Amniotic stem cell (primary cell): ENCODE measurements at places on chromosomes 16 and 17.

DNA sequence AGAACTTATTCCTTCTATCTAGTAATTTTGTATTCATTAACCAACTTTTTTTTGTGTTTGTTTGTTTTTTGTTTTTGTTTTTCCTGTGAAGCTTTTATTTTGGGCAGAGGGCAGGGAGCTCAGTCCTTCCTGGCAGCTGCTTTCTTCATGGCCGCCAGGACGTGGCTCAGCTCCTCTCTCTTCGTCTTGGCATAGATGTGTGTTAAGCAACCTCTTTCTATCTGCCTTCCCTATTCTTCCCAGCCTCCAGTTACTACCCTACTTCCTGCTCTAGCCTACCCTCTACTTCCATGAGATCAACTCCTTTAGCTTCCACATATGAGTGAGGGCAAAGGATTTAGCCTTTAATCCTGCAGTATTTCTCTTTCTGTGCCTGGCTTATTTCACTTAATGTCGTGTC lies 8.2 kb upstream of the BRD7 start:
- no peak for DNase-seq

- DNase-seq: no peak
Observed at GRCh38 chr16:30414159-30414558, 6.8 kb downstream of the ZNF771 start.

- DNase-seq: no peak
Observed at GRCh38 chr16:12057266-12057665, 80.7 kb downstream of the SNX29 start.

DNA sequence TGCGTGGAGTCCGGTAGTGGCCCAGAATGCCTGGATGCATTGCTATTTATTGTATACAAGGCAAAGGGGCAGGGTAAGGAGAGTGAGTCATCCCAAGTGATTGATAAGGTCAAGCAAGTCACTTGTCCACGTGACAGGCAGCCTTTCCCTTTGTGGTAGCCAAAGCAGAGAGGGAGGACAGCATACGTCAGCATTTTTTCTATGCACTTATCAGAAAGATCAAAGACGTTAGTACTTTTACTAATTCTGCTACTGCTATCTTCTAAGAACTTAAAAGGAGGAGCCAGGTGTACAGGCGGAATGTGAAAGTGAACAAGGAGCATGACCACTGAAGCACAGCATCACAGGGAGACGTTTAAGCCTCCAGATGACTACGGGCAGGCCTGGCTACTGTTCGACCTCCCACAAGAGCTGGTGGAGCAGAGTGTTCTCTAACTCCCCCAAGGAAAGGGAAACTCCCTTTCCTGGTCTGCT lies 47.9 kb upstream of the ARL4D start:
- DNase-seq: no peak

- no peak for DNase-seq
Observed at GRCh38 chr17:50830994-50831393, 4.4 kb upstream of the WFIKKN2 start.

- no peak for DNase-seq
Observed at GRCh38 chr16:2881783-2882649, 999 bp upstream of the FLYWCH2 start.

GRCh38 chr17:77854759-77855745 lies 103.5 kb upstream of the TNRC6C start:
- DNase-seq: no peak

DNA sequence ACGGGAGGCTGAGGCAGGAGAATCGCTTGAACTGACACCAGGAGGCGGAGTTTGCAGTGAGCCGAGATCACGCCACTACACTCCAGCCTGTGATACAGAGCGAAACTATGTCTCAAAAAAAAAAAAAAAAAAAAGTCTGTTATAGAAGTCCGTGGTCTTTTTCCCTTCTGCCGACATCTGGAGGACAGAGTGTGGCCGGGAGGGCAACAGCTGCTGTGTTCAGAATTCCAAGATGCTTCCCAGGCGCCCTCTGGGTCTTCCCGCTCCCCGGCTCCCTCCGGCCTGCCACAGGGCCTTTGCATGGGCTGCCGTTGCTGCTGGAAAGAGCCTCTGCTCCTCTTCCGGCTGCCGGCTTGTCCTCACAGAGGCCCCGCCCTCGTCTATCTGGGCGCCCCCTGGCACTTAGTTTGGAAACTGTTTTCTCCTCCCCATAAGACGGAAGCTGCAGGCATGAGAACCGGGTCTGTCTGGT lies 2.4 kb upstream of the CACNA1H start:
- DNase-seq: no peak

DNA sequence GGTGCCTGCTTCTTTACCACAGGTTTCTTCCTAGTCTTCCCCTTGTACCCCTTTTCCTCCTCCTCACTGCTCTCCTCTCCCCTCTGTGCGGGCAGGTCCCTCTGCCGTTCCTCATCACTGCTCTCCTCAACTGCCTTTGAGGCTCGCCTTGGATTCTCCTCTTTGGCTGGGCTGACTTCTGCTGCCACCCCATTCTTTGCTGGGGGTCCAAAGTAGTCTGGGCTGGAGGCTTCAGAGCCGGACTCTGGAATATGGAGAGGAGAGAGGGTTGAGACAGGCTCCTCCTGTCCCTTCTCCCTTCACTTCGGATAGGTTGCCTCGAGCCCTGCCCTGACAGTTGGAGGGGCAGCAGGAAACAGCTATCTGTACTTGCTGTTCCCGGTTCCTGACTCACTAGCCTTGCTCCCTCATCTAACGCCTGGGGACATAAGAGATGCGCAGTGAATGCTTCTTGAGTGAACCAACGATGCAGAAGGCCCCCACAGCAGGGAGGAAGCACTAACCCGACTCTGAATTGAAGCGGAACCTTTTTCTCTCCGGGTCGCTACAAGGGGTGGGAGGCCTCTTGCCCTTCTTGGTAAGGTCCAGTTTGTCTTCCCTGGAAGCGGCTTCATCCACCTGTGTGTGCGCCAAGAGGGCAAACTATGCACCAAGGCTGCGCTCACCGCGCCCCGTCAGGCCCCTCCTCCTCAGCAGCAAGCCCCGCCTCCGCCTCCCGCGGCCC lies 655 bp downstream of the HIRIP3 start:
- DNase-seq: no peak

DNA sequence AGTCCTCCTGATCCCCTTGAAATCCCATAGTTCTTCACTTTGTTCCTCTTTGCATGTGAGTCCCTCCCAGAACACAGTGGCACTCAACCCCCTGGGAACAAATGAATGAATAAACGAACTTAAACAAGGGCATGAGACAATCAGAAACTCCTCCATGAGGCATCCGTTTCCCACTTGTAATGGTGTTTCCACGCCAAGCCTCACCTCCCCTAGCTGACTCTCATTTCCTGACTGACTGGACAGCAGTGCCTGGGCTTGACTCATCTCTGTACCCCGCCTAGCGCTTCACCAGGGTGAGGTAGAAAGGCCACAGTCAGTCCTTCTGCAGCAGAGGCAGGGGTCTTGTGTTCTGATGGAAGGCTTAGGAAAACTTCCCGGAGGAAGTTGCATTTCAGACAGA lies 14.2 kb downstream of the KIF1C start:
- no peak for DNase-seq

- no peak for DNase-seq
Observed at GRCh38 chr16:11051879-11052808, 107.8 kb downstream of the CLEC16A start.

GRCh38 chr17:77887464-77888241 lies 70.8 kb upstream of the TNRC6C start:
- no peak for DNase-seq

DNA sequence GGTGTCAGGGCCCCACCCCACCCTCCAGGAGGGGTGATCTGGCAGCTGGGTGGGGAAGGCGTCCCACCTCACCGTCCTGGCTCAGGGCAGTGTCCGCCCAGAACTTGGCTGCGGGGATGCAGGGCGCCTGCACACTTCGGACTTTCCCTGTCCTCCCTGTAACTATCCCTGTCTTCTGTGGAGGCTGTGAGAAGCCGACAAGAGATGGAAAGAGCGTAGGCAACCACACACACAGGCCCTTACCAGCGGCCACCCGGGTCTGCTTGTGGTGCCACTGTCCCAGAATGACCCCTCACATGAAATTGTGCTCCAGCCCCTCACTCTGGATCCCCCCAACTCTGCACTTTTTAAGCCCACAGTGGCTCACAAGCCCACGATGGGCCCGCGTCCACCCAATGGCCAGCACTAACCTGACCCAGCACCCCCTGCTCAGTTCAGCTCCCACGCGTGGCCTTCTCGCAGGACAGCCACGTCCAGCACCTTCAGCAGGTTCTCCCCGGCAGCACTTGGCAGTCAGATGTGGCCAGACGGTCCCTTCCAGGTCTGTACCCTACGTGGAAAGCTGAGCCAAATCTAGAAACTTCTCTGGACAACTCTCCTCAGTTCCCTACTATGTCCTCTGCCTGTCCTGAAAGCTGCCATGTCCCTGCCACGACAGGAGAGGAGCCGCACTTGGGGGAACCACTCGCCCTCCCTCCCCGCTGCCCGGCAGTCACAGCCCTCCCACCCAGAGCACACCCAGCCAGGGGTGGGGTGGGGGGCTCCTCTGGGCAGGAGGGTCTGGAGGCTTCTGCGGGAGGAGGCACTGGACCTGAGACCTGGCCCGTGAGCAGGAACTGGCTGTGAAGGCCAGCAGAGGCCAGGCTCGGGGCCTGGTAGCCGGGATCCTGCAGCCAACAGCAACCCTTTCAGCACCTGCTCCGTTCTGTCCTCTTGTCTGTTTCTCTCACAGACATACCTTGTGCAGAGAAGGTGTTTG lies 38.0 kb downstream of the PEMT start:
- DNase-seq: no peak

GRCh38 chr16:68762996-68763756 lies 26.1 kb downstream of the CDH1 start:
- DNase-seq: no peak

- no peak for DNase-seq
Observed at GRCh38 chr16:79985606-79986005, 385.1 kb upstream of the MAF start.

GRCh38 chr17:5800646-5801045 lies 216.3 kb upstream of the NLRP1 start:
- no peak for DNase-seq

DNA sequence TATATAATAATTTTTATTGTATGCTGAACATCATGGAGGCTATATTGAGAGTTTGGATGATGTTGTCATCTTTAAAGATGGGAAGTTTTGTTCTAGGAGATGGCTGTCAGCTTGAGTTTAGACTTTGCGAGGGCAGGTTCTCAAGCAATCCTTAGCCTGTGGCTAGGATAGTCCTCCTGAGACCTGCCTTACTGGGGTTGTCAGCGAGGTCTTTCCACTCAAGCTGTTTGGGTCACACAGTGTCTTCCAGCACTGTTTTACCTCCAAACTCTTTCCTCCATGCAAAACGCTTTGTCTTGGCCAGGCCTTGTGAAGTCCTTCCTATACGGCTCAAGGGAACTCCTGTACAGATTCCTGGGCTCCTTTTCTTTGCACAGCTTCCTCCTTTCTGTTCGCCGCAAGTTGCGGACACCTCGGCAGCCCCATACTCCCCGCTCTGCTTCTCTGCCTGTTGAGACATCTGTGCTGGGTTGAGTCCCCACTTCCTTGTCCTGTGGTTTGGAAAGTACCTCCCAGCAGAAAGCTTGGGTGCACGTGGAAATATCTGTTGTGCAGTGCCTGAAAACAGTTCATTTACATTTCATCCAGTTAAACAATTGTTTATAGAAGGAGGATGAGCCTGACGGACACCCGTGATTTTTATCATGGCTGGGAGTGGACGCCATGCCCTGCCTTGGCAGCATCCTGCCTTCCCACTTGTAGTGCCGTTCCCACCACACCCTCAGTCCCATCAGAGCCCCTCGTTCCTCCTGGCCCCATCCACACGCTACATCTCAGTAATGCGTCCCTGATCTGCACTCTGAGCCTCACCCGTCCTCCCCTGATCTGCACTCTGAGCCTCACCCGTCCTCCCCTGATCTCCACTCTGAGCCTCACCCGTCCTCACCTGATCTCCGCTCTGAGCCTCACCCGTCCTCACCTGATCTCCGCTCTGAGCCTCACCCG lies 55.0 kb upstream of the CBFA2T3 start:
- DNase-seq: no peak

DNA sequence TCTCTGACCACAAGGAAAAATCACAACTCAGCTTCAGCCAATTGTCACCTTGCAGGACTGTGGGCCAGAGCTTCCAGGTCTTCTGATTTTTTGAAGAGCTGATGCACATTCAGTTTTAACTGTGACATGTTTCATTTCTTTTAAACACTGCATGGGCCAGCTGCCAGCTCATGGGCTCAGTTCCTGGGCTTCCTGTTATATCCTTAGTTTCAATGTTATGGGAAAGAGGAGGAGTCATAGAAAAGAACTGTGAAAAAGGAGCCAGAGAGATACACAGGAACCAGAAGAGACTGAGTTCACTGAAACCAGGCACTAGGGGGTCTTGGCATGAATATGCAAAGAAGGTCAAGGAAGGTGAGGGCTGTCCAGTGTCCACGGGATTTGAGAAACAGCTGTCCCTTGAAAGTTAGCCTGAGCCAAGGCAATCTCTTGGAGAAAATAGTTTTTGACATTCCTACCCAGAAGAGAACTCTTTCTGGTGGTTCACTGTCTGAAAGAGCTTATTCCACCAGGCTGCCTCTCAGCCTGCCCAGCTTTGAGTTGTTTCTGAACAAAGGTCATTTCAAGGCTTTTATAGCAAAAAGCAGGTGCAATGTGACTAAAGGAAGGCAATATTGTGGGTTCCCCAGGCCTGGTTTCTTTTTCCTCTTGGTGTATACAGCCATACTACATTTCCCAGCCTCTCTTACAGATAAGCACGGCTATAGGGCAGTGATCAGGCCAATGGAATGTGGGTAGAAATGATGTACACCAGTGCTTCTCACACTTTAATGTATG lies 10.5 kb downstream of the PDILT start:
- no peak for DNase-seq

GRCh38 chr17:19301973-19302372 lies 60.5 kb downstream of the B9D1 start:
- no peak for DNase-seq

DNA sequence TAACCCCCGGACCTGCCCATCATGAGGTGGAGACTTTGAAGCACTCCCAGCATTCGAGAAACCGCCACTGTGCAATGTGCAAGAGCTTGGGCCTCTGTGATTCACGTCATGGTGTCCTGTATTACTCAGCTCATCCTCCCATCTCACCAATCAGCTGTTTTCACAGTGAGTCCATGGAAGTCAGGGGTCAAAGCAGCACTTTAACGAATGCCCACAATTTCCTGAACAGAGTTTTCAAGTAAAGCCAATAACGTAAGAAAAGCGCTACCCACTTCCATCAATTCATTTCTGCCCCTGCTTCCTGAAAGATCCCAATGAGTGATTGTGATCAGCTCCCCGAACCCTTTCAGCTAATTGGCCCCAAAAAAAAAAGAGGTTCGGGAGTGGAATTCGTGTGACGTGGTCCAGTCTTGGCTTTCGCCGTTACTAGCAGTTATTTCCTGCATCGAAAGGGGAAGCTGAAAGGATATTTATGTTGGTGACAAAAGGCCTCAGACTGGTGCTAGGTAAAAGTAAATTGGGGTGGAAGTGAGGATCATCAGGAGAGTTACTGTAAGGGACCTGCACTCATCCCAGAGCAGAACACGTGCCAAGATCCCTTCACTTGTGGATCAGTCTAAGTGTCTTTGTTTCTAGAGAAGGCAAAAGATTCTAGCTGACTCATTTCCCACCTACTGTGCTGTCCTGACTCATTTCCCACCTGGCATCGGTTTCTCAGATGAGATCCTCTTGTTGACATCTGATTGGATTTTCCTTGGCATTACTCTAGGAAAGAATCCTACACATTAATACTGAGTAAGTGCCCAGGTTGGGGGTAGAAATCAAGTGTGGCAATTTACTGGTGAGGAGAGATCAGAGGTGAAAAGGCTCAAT lies 136.7 kb upstream of the NUDT7 start:
- no peak for DNase-seq

- DNase-seq: no peak
Observed at GRCh38 chr17:50883850-50884438, 17.8 kb upstream of the TOB1 start.
